HTR-8/SVneo (cell line): ENCODE measurements at places on chromosomes 3 and 15.

- DNase-seq, result no peak
These were observed 26.9 kb downstream of the LOXL1 start for GRCh38 chr15:73952913-73953750.

GRCh38 chr3:107637416-107638183 is 114.8 kb downstream of the BBX start:
- DNase-seq, result no peak

DNA sequence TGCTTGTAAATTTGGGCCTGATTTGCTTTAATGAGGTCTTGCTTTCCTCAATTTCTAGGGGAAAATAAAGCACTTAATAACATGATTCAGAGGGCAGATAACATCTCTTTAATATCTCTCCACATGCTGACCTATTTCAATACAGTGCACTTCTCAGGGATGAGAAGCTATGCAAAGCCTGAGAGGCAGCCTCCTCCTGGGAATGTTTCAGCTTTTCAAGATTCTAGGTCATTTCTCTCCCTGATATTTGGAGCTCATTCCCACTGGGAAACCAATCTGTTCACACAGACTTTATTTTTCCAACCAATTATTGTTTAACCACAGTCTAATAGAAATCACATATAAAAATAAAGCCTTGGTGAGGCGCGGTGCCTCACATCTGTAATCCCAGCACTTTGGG is 67.0 kb upstream of the LSAMP start:
- DNase-seq, result no peak

GRCh38 chr15:50542887-50543210 is 3.6 kb downstream of the USP50 start:
- no peak for DNase-seq

DNA sequence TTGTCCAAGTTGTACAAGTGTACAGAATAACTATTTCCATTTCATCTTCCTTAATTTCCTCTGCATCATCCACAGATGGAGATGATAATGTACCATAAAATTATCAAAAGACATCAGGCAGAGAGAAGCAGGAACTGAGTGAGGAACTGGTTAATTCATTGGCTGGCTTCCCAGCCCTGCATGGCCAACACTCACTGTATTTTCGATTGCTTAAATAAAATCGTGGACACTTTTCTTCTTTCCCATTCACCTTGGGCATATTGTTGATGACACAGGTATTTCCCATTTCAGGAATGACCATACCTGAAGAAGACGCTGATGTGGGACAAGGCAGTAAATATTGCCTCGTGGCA is 144.2 kb upstream of the ABHD17C start:
- no peak for DNase-seq

- DNase-seq, result no peak
These were observed 111.2 kb upstream of the NANOGP8 start for GRCh38 chr15:35196273-35196672.

DNA sequence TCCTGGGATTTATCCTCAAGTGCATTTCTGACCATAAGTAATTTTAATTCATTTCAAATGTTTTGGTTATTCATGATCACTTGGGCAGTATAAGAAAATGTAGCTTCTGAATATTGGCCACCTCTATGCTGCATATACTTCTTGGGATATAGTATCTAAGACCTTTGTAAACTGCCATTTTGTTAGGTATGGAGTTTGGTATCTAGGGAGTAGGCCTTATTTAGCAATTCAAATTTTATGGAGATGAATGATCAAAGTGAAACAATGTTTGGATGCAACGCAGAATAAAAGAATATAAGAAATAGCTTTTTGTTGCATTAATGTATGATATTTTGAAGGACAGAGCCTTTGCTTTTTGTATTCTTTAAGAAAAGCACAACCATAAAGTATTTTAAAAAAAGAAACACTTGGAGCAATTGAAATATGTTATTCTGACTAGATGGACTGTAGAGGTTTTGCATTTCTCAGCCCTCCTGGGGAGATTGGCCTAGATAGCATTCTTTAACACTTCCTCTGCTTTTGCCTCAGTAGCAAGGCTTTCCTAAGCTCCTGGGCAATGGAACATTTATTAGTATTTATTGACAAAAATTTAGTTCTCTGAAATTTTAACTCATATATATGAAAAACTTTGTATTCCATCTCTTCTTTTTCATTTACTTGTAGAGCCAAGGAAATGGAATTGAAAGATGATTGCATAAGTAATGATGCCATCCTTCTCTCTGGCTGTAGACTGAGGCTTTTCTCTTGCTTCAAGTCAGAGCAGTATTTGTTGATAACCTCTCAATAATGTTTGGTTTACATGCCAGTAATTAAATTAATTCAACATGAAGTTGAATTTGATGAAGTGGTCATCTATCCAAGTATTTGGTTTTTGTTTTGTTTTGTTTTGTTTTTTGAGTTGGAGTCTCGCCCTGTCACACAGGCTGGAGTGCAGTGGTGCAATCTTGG is 61.8 kb upstream of the UTS2B start:
- DNase-seq, result no peak

DNA sequence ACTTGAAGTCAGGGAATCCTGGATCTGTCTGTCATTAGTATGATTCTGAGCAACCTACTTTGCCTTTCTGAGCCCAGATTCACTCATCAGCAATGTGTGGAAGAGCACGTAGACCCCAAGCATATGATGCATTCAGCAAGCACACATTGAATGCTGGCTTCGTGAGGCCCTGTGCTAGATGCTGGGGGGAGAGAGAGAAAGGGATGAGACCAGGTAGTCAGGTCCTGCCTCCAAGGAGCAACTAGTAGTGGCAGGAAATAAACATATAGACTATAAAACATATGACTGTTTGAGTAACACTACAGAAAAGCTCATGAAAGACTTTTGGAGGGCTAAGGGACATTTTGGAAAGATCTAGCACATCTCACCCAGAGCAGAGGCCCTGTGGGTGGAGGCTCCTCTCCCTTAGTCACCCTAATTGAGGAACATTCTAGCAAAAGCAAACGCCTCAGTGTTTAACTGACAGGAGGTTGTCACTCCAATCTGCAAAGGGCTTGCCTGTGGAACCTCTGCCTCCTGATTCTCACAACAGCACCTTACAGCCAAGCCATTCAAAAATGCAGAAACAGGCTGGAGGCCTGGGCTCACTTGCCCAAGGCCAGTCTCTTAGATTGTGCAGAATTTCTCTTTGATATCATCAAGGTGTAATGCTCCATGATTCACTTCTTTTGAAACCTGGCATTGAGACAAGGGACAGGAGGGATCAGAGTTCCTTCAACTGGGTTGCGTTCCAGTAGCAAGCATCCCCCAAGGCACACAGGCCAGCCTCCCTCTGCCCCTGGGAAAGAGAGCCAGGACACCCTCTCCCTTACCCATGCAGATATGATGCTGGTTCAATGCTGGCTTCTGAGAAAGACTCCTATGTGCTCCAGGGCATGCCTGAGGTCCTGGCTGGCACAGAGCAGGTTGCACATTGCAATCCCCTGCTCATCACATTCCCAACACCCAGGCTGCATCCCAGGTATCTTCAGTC is 26.1 kb downstream of the STARD5 start:
- DNase-seq, result no peak

DNA sequence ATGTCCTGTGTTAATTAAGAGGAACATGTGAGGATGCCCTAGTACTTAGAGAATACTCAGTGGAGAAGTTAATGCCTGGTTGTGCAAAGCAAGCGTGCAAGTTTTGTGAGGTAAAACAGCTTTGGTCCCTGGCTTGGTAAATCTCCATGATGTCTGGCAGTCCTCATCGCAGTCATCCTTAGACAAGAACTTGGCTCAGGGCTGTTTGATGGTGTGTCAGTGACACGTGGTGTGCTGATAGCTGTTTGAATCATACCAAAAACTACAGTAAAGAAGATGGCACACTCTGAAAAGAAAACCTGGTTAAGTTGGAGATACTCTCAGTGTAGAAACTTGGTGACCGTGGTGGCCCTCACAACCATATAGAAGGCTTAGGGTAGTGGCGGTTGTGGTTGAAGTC is 361.7 kb downstream of the FEZF2 start:
- DNase-seq, result no peak

DNA sequence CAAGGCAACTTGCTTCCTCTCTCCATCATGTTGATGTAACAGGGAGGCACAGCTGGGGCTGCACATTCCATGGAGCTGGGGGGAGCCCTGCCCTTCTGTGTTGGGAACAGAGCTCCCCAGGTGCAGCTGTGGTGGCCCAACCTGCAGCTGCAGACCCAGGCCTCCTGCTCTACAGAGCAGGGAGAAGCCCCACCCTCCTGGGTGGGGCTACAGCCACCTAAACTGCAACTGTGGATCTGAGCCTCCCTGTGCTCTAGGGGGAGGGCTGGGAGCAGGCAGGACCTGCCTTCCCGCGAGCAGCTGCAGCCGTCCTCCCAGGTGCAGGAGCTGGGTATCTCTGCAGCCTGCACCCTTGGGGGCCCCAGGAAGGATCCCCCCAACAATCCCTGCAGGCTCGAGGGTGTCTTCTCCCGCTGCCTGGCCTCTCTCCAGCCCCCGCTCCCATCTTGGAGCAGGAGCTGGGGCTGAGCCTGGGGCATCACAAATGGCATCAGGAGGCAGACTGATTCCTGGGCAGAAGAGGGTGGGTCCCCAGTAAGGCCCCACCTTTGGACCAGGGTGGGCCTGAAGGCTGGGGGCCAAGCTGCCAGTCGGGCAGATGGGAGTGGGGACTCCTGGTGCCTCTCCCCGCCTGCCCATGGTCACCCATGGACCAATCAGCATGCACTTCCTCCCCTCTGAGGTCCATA is 7.4 kb downstream of the LRRC58 start:
- no peak for DNase-seq

GRCh38 chr3:188683032-188683521 is 488.7 kb upstream of the TPRG1 start:
- no peak for DNase-seq

- DNase-seq, result no peak
These were observed 211.7 kb downstream of the DTWD1 start for GRCh38 chr15:49832511-49832910.

GRCh38 chr3:28669870-28670269 is 321.2 kb upstream of the AZI2 start:
- no peak for DNase-seq

- no peak for DNase-seq
These were observed 62.2 kb downstream of the ATP10A start for GRCh38 chr15:25800761-25801515.

DNA sequence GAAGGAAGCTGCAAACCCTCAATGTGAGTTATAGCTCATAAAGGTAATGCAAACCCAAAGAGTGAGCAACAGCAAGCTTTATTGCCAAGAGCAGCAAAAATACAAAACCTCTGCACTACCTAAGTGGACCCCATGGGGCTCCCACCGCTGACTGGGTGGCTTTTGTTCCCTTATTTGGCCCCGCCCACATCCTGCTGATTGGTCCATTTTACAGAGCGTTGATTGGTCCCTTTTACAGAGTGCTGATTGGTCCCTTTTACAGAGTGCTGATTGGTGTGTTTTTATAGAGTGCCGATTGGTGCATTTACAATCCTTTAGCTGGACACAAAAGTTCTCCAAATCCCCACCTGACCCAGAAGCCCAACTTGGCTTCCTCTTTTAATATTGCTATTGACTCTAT is 154.5 kb upstream of the NSMCE3 start:
- no peak for DNase-seq

GRCh38 chr3:31692751-31693150 is 160.0 kb downstream of the STT3B start:
- no peak for DNase-seq

GRCh38 chr3:54020436-54020835 is 101.9 kb upstream of the CACNA2D3 start:
- no peak for DNase-seq

GRCh38 chr15:57566834-57567233 is 24.9 kb upstream of the MYZAP start:
- no peak for DNase-seq

GRCh38 chr15:97976766-97977503 is 16.4 kb downstream of the ARRDC4 start:
- no peak for DNase-seq

- no peak for DNase-seq
These were observed 62.3 kb upstream of the GATA2 start for GRCh38 chr3:128555098-128555825.
